NCI-H2029 (cell line): ENCODE measurements at places on chromosomes 12 and 14.
A peak's percentile ranks its signal among the peaks of the same experiment; 100 is the strongest.

DNA sequence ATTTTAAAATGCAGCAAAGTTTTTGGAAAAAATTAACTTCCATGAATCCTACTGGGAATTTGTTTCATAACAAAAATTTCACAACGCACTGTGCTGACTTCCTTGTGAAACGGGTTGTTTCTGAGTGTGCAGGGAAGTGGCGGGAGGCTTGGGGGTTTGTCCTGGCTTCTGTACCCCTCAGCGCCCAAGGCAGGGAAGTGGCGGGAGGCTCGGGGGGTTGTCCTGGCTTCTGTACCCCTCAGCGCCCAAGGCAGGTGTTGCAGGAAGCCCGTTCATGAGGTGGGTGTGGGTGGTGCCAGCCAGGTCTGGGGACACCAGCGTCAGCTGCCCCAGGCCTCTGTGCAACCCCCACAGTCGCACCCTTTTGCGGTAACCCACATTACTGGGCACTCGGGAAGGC, 25.1 kb downstream of the ADGRD1 start:
- no peak for DNase-seq

DNA sequence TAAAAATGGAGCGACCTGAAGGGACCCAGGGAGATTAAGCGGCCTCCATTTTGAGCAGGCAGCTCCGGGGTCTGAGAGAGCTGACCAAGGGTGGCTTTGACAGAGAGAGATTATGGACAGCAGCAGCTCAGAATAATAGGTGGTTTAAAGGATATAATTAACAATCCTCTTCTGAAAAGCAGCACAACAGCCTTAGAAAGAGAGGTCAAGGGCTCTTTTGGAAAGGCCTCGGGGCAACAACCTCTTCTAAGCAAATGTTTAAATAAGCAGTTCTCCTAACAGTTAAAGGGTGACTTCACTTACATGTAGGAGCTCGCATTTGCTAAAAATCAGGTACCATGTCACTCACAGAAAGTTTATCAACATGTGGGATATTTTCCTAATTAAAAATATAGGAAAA, 87.2 kb upstream of the FRMD6 start:
- DNase-seq: peak; percentile 9

- no peak for DNase-seq
These were observed 56.1 kb downstream of the BTG1 start for GRCh38 chr12:92089559-92089958.

DNA sequence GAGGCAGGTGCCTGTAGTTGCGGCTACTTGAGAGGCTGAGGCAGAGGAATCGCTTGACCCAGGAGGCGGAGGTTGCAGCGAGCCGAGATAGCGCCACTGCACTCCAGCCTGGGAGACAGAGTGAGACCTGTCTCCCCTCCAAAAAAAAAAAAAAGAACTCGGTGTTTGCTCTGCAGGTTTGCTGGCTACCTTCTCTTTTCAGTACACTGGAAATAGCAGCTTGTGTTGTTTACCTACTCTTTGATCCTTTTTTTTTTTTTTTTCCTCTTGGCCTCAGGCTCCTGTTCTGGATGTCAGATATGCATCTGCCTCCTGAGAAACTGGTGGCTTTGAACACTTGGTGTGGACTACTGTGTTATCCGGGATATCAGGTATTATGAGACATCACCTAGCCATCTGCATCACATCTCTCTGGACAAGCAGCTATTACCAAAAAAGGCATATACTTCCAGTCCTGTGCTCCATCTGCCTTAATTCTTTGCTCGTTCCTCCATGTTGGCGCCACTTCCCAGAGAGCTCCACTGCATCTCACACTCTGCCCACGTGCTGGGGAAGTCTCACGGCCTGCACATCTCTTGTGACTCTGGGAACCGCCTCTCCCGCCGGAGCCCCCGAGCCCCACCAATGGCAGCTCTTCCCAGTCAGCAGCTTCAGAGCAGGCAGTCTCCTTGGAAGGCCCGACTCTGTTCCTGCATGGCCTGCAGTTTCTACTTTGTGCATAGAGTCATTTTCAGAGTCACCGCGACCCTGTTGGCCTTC, 50.9 kb upstream of the TRAF3 start:
- DNase-seq: peak; percentile 60

GRCh38 chr12:50517421-50518048, 12.8 kb downstream of the DIP2B start:
- no peak for DNase-seq

DNA sequence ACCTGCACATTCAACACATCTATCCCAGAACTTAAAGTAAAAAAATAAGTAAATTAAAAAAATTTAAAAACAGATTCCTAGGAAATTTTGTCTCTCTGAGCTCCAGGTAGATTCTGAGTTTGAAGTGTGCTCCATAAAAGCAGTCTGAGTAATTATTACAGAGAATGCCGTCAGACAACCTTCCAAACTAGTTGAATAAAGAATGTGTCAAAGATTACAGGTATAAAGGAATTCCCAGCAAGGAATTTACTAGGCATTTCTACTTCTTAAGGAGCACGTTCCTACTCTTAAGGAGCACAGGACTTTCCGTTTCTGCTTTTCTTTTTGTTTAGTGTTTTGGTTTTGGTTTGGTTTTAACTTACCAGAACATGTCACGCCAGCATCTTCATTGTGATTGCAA, 7.1 kb downstream of the CD163 start:
- no peak for DNase-seq

- no peak for DNase-seq
These were observed 33.2 kb downstream of the KCNMB4 start for GRCh38 chr12:70399311-70399710.

- DNase-seq: no peak
These were observed 112.8 kb upstream of the NAP1L1 start for GRCh38 chr12:76197283-76197682.

DNA sequence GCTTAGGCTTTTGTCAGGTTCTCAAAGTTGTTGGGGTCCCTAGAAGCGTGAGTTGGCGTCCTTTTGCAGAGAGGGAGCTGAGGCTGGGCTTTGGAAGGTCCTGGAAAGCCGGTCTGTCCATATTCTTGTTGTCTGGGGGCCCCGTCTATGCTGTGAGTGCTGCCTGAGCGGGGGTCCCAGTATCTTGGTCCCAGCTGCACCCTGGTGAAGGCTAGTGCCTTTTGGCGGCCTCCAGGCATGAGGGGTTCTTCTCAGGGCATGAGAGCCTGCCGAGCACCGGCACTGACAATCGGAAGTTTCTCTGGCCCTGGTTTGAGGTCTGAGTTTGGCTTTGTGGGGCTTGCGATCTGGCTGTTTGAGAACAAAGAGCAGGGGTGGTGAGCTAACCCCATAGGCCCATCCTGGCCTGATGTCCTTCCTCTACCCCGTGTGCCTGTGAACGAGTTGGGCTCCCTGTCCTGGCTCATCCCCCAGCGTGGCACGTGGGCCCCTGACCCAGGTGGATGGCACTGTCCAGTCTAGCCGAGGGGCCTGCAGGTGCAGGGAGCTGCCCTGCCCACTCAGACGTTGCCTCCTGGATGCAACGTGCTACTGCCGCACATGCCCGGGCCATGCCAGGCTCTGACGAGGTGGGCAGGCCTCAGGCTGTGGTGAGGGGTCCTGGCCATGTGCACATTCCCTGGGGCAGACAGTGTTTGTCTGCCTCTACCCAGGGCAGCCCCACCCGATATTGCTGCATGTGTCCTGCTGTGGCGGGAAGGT, 3.9 kb downstream of the CEP170B start:
- no peak for DNase-seq

DNA sequence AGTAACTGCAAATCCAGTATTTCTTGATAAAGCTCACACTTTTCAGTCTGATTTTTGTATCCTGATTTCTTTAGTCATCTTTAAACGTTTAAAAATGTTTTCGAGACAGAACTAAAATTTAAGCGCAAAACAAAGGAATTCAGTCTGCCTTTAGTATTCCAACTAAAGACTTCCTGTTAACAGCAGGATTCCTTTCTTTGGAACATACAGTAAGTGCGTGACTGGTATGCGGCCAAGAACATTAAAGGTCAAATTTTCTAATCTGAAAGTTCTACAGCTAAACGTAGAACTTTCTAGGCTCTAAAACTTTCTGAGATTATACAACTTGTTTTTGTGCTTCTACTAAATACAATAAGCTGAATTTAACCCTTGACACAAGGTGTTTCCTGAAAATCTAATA, 9.9 kb downstream of the SAV1 start:
- DNase-seq: no peak

DNA sequence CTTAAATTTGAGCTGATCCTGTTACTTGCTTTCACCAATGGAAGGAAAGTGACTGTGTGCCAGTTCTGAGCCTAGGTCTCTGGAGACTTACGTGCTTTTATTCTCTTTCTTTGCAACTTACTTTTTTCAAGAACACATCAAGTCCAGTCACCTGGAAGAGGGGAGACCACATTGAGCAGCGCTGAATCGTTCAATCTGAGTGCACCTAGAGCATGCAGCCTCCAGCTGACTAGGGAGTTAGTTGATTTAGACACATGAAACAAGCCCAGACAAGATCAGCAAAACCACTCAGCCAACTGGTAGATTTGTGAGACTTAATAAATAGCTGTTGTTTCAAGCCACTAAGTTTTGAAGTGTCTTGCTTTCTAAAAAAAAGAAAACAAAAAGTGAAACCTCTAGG, 1014.8 kb upstream of the FBXO33 start:
- DNase-seq: no peak

DNA sequence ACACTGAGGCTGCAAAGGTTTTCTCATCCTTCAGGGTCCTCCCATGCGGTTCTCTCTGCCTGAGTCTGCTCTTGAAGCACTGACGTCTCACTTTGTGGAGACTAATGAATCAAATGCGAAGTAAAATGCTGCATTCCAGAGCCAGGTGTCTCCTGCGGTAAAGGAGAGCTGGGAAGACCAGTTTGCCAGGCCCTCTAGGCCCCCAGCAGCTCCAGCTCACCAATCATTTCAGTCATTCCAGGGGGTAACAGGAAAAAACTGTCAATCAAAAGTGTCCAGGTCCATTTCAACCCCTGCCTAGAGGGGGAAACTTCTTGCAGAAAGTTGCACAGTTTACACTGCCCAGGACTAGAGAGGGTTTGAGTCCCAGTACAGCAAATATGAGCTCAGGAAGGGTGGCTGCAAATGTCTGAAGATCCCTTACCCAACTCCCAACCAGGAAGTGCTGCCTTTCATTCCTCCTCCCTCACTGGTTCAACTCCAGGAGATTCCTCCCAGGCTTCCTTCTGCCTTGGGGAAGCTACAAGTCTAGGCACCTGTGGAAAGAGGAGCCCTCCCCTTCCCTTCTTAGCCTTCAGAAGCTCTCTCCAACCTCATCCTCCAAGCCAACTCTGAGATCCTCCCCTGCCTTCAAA, 2.7 kb upstream of the NXPH4 start:
- no peak for DNase-seq

DNA sequence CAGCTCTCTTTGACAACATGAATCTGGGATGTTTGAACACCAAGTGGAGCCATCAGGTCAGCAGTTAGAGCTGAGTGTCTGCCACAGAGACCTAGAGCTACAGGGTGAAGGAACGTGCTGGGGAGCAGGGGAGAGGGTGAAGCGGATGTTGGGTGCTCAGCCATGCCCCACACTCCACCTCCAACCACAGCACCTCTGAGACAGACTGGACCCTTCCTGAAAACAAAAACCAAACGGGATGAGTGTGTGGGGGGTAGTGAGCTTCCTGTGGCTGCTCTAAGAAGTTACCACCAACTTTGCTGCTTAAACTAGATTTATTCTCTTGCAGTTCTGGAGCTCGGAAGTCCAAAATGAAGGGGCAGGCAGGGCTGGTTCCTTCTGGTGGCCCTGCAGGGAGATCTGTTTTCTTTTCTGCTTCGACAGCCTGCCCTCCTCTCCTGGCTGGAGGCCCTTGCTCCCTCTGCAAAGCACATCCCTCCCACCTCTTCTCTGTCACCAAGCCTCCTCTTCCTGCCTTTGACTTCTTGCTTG, 5.6 kb upstream of the GOLGA3 start:
- DNase-seq: no peak

GRCh38 chr14:65019944-65020566, 33.4 kb downstream of the FNTB start:
- DNase-seq: peak; percentile 19

GRCh38 chr14:87434680-87435079, 558.3 kb downstream of the GALC start:
- DNase-seq: no peak

DNA sequence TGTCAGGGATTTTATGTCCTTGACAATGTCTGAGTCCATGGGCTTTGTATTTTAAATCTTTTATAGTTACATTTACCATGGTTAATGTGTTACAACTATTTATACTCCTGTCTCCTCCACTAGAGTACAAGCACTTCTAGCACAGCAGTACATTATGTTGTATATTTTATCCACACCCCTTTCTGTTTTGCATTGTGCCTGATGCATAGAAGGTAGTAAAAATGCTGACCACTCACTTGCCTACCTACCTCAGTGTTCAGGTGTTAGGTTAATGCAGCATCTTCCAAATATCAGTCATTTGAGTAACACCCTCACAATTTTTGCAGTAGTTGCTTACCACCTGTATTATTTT, 31.1 kb upstream of the SLC38A2 start:
- no peak for DNase-seq

DNA sequence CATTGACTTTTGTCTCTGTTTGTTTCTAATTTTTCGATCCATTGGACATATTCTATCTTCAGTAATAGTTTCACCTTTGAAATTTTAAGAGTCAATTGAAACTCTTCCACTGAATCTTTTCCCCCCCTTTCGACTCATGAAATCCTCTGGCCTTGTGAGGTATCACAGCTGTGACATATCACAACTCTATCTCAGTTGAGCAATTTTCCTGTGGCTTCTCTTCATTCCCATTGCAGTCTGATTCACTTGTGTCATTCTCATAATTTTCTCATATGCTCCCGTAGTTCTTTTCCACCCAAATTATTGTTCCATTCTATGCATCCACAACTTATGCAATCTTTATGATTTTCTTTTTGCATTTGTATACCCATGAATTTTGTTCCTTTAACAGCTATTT, 261.6 kb downstream of the DACT1 start:
- DNase-seq: no peak

GRCh38 chr14:93981316-93982229, 5.2 kb upstream of the ASB2 start:
- no peak for DNase-seq
